ENCODE measurements at places on chromosomes 12 and 14. TPM values are rescaled to one million over a fixed set of nuclear protein-coding genes. Genes with fewer than 3 reads are reported as not detected.

RNU6-7 gene
- total RNA-seq = not detected

KLRC1 gene
- not detected for total RNA-seq

PARPBP gene
- 31.9 TPM for total RNA-seq

ACSM4 gene
- not detected for total RNA-seq

DNA sequence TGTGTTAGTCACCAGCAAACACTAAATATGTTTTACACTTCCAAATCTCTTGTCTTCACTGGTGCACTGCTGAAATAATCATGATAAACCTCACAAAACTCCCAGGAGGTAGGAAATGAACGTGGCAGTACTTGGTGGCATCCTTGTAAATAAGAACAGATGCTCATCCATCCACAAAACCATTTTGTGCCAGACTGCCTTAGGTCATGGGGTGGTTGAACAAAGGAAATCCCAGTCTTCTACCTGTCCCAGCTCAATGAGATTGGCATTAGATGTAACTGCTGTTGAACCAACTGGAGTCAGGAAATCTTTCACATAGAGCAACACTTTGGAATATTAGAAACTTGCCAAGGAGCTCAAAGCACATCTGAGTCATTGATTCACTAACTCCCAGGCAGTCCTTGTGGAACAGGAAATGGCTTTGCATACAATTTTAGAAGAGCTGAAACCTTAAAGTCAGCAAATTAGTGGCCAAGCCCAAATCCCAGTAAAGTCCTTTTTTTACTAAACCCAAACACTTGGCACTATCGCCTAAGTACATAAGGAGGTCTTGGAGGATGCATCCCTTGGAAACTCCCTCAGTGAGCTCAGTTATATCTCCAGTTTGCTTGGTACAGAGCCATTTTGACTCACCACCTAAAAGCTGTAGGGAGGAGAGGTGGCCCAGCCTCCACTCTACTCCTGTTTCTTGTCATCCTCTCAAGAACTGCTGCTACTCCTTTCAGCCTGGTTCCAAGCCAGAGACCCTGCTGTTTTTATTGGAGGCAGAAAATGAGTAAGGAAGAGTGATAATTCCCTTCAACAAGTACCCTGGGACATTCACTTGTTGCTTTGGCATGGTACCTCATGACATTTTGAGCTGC lies 208.0 kb downstream of the NOVA1 start:
- no peak overlapping the region for H3K27ac ChIP-seq
- no peak for DNase-seq
- no peak overlapping the region for H3K4me3 ChIP-seq
- H3K36me3 ChIP-seq = no peaks in the 10 kb centered on the region
- H3K27me3 ChIP-seq = no peaks in the 10 kb centered on the region
- peaks cover 51% of the 10 kb centered on the region for H3K4me1 ChIP-seq

GRCh38 chr12:104535369-104535768 lies 78.6 kb downstream of the CHST11 start:
- H3K36me3 ChIP-seq = no peaks in the 10 kb centered on the region
- H3K27ac ChIP-seq = no peak overlapping the region
- no peak for DNase-seq
- H3K4me1 ChIP-seq = peaks cover 8% of the 10 kb centered on the region

DNA sequence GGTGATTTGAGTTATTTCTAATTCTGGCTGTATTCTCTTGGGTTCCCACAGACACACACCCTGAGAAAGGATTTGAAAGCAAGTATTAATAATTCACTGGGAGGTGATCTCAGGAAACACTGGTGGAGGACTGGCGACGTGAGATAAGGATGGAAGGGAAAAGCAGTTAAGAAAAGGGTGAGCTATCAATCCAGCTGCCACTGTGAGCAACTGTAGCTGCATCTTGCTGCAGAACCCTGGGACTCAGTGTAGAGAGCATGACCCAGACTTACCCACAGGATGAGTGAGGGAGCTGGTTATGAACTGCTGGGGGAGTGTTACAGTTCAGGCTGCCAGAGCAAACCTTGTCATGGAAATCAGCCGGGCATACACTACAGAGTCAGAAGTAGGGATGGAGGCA lies 71.9 kb downstream of the RESF1 start:
- H3K27ac ChIP-seq = no peak overlapping the region
- H3K36me3 ChIP-seq = no peaks in the 10 kb centered on the region
- no peak for DNase-seq

- H3K27me3 ChIP-seq = peaks cover 2% of the 10 kb centered on the region
- H3K4me1 ChIP-seq = peaks cover 14% of the 10 kb centered on the region
- no peak for DNase-seq
- H3K36me3 ChIP-seq = no peaks in the 10 kb centered on the region
- no peak overlapping the region for H3K4me3 ChIP-seq
These were observed 140.0 kb downstream of the DAD1 start for GRCh38 chr14:22448905-22449599.

- DNase-seq = peak; percentile 39
- H3K27ac ChIP-seq = no peak overlapping the region
- peak overlapping the region; percentile 70 for H3K4me3 ChIP-seq
- no peaks in the 10 kb centered on the region for H3K36me3 ChIP-seq
- peaks cover 21% of the 10 kb centered on the region for H3K4me1 ChIP-seq
- peaks cover 91% of the 10 kb centered on the region for H3K27me3 ChIP-seq
These were observed 2.4 kb downstream of the AGAP2 start for GRCh38 chr12:57735952-57736740.

GRCh38 chr14:80638620-80639515 lies 302.7 kb downstream of the CEP128 start:
- H3K36me3 ChIP-seq = no peaks in the 10 kb centered on the region
- H3K4me3 ChIP-seq = no peak overlapping the region
- H3K27ac ChIP-seq = no peak overlapping the region
- DNase-seq = no peak
- H3K27me3 ChIP-seq = no peaks in the 10 kb centered on the region
- H3K4me1 ChIP-seq = no peaks in the 10 kb centered on the region

DNA sequence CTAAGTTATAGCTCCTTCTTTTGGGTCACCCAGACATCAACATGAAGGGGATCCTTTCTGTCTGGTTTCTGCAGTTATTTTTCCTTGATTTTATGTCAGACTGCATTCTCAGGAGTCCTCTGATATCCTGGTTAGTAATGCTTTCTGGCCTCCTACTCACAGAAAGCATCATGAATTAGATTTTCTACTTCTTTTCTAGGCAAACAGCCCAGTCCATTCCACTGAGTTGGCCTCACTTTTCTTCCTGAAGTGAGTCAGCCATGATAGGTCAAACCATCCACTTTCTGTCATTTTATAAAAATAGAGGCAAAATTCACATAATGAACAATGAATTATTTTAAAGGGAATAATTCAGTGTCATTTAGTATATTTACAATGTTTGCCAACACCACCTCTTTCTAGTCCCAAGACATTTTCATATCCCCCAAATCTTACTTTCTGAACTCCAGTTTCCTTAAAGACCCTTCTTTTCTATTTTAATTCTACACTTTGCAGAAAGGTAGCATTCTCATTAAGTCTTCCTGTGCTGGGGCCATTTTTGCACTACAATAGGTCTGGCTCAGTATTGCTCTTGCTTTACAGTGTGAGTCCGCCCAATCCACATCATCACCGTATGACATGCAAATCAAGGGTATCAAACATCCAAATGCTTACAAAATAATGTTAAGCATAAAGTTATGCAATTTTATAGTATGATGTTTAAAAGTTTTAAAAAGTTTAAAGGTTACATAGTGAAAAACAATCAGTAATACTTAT lies 95.1 kb downstream of the UNC79 start:
- H3K36me3 ChIP-seq = peaks cover 8% of the 10 kb centered on the region
- DNase-seq = no peak
- no peak overlapping the region for H3K27ac ChIP-seq
- H3K4me3 ChIP-seq = no peak overlapping the region

DNA sequence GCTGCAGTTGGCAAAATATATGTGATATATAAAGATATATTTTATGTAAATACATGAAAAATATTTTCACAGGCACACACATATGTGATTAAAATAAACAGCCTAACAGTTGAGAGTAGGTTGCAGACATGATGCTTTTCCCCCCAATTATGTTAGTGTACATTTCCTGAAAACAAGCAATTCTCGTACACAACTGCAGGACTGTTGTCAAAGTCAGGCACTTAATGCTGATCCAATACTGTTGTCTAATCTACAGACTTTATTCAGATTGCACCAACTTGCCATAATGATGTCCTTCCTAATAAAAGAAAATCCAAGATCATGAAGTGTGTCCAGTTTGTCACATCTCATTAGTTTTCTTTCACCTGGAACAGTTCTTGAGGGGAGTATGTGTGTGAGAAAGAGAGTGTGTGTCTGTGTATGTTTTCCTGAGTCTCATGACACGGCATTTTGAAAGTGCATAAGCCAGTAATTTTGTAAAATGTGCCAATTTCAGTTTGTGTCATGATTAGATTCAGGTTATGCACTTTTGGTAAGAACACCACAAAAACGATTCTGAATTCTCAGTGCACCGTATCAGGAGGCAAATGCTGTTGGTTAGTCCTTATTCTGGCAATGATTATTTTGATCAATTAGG lies 16.5 kb upstream of the SEL1L start:
- DNase-seq = no peak
- peaks cover 10% of the 10 kb centered on the region for H3K27me3 ChIP-seq
- no peak overlapping the region for H3K27ac ChIP-seq
- no peaks in the 10 kb centered on the region for H3K4me1 ChIP-seq
- H3K4me3 ChIP-seq = no peak overlapping the region
- H3K36me3 ChIP-seq = no peaks in the 10 kb centered on the region

DNA sequence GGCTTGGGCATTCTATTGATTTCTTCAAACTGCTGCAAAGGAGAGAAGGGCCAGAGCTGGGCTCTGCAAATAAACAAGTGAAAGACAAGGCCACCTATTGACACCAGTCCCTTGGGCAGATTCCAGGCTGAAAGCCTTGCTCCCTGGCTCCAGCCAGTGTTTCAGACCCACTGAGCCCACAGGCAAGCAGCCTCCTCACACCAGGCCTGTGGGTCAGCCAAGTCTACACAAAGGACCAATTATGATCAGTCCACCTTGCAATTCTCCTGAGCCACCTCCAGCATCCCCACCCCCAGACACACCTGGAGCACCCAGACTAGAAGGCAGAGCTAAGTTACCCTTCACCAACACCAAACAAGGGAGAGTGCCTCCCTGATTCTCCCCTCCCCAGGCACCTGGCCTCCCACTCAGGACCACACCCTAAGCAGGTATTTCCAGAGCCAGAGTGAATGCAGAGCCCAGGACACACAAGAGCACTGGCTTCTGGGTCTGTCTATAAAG lies 13.8 kb downstream of the ACTN1 start:
- no peak for DNase-seq
- peaks cover 43% of the 10 kb centered on the region for H3K4me1 ChIP-seq
- H3K27me3 ChIP-seq = no peaks in the 10 kb centered on the region
- H3K27ac ChIP-seq = no peak overlapping the region

DNA sequence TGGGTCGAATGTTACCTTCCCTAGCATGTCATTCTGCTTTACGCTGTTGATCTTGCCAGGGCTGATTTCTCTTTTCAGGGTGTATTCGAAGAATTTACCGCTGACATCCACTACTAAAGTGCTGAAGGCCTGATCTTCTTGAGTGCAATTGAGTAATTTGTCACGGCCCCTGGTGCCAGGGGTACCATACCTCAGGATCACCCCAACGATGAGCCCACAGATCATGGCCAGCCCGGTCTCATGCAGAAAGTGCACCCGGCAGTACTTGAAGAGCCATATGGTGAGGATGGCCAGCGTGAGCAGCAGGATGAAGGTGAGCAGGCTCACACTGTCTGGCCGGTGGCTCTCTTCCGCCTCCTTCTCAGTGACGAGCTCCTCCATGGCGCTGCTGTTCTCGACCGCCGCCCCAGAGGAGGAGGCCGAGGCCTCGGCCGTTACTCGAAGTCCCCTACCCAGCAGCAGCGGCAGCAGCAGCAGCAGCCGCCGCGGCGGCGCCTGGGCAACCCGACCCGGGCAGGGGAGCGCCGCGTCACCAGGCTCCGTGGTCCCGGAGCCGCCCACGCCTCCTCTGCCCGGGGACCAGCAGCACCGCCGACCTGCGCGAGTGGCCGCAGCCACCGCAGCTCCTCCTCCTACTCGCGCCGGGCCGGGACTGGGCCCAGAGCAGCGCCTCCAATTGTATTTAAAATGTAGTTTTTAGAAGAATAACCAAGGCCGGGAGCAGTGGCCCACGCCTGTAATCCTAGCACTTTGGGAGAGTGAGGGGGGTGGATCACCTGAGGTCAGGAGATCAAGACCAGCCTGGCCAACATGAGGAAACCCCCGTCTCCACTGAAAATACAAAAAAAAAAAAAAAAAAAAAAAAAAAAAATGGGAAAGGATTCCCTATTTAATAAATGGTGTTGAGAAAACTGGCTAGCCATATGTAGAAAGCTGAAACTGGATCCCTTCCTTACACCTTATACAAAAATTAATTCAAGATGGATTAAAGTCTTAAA lies 58.5 kb upstream of the TMPO start:
- H3K4me1 ChIP-seq = peaks cover 7% of the 10 kb centered on the region
- H3K27ac ChIP-seq = peak overlapping the region; percentile 27
- DNase-seq = peak; percentile 17
- H3K4me3 ChIP-seq = no peak overlapping the region
- no peaks in the 10 kb centered on the region for H3K36me3 ChIP-seq
